ENCODE measurements at places on chromosomes 1 and 21. TPM values are rescaled to one million over a fixed set of nuclear protein-coding genes. Genes with fewer than 3 reads are reported as not detected.

Gene WNT2B
- 1.2 TPM for total RNA-seq

Gene OR6N1
- total RNA-seq: not detected

Gene LRRC7
- 3.0 TPM for total RNA-seq

Gene ABL2
- total RNA-seq: 7.4 TPM

Gene KDF1
- 0.35 TPM for total RNA-seq

Gene FAM229A
- total RNA-seq: 1.7 TPM

Gene CHTOP
- 68.1 TPM for total RNA-seq

Gene CA6
- not detected for total RNA-seq

Gene FCGR3A
- total RNA-seq: 23.0 TPM

Gene TBX19
- total RNA-seq: 0.40 TPM
